ENCODE measurements at places on chromosomes 16 and 17.

- DNase-seq: no peak
Measured at GRCh38 chr17:45309400-45309799, 7.4 kb downstream of the MAP3K14 start.

DNA sequence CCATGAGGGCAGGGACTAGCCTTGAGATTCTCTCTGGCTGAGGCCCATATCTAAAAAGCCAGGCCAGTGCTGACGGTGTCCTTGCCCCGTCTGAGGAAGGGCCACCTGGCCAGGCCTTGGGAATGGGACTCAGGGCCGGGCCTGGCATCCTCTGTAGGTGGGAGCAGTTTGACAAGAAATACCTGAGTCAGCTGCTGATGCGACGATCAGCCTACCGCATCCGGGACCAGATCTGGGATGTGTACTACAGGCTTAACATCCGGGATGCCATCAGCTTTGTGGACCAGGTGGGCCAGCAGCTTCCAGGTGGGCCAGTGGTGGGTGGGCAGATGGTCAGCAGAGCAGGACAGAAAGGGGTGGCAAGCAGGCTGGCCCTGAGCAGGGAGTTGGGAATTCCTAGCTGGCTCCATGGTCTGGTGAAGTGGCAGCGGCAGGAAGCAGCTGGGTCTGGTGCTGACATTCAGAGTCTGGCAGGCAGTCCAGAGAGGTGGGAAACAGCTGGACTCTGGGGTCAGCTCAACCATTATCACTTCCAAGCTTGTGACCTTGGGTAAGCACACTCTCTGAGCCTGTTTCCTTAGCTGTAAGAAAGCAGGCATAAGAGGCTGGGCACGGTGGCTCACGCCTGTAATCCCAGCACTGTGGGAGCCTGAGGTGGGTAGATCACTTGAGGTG, 9.5 kb downstream of the SLC9A5 start:
- no peak for DNase-seq

- no peak for DNase-seq
Measured at GRCh38 chr16:72508191-72508590, 336.2 kb upstream of the PMFBP1 start.

DNA sequence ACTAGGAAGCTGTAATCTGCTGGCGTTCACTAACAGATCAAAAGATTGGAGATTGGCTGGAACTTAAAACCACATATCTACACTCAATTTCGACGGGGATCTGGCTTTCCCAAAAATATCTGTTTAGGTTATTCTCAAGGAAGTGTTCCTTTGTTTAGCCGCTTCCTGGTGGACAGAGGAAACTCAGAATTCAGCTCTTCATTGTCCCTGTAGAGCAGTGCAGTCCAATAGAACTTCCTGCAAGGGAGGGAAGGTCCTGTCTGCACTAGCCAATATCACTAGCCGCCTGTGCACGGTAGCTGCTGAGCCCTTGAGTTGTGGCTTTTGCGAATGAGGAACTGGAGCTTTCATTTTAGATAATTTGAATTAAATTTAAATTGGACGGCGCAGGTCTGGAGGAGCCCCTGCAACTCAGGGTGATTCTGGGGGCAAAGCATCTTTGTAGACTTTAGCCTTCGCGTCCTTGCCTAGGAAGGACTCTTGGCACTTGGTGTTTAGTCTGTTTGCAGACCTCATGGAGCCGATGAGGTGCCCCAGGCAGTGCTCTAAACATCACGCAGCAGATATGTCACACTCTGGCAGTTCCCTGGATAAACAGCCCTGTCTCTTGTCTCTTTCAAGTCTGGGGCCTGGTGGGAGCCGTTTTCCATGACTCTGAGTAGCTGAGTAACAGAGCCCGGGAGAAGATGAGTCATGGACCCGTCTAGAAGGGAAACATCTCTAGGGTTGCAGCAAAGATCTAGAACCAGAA, 122.2 kb downstream of the CCDC182 start:
- peak; percentile 68 for DNase-seq

GRCh38 chr17:19296786-19297778, 59.9 kb downstream of the EPN2 start:
- no peak for DNase-seq

- no peak for DNase-seq
Measured at GRCh38 chr16:55899857-55900256, 24.7 kb upstream of the CES5A start.

- DNase-seq: no peak
Measured at GRCh38 chr17:40517981-40518380, 16.6 kb upstream of the TNS4 start.

DNA sequence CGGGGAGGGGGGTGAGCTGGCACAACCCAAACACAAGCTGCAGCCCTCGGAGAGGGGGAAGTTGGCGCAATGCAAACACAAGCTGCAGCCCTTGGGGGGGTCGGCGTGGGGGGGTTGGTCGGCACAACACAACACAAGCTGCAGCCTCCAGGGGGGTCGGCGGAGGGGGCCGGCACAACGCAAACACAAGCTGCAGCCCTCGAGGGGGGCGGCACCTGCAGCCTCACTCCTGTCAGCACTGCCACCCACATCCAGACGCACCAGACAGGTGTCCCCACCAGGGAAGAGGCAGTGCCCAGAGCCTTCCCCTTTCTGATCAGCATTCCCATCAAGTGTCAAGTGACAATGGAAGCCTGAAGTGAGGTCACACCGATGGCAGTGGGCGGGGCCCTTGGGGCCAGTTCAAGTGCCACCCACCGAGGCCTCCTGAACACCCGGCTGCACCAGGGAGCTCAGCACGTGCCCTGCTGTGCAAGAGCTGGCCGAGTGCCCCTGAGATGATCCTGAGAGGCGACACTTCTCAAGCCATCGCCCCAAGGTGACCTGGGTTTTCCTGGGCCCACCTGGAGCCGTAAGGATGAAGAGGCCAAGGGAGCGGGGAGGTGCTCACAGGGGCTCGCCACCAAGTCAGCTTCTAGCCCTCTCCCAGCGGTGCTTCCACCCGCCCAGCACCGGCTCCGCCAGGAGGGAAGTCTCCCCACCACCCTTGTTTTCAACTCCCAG, 59.3 kb downstream of the KLHDC4 start:
- DNase-seq: no peak

- no peak for DNase-seq
Measured at GRCh38 chr17:82534401-82534812, 14.9 kb downstream of the FOXK2 start.

DNA sequence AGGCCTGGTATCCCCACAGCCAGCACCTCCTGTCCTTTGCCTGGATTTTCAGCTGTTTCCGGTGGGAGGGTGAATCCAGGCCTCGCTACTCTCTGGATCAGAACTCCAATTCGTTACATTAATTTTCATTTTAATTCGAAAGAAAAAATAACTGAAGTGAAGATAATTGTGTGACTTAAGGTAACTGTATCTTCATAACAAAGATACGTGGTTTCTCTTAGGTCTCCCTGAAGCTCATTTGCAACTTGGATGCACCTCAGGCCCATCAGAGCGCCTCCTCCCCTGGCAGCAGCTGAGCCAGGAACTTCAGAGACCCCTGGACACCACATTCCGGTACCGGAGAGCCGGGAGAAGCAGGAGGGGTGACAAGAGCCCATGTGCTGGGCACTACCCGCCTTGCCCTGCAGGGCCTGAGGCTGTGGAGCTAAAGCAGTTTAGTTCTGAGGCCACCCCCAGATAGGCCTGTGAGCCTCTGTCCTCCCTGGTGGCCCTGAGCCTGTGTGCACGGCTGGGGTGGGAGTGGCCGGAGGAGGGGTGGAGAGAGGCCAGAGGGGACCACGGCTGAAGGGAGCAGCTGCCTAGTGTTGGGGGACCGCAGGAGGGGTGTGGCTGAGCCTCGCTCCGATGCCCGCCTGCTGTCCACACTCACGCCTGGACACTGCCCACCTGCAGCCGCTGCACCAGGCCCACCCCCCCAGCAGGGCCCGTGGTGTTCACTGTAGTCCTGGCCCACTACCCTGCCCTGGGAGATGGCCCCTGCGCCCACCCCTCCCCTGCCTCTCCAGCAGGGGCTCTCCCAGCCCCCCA, 11.4 kb upstream of the DUS1L start:
- no peak for DNase-seq

- no peak for DNase-seq
Measured at GRCh38 chr16:3485821-3486505, 9.3 kb downstream of the C16orf90 start.

- no peak for DNase-seq
Measured at GRCh38 chr17:48642059-48642842, 16.1 kb upstream of the HOXB9 start.

GRCh38 chr17:21085707-21086106, 41.1 kb upstream of the DHRS7B start:
- DNase-seq: no peak

DNA sequence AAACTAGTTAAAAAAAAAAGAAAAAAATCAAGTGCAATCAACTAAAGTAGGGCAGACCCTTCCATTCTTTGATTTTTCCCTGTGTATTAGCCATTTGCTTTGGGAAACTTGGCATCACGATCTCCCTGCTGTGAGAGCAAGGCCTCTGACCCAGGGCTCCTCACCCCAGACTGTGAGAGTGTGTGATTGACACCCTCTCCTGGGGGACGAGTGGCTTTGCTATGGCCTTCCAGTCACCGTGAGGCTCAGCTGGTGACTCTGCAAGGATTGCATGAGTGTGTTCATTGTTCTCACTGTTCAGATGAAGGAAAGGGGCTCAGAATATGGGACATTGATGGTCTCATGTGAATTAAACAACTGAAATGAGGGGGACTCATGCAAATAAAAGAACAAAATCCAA, 69.0 kb upstream of the BCAR1 start:
- DNase-seq: peak; percentile 30

DNA sequence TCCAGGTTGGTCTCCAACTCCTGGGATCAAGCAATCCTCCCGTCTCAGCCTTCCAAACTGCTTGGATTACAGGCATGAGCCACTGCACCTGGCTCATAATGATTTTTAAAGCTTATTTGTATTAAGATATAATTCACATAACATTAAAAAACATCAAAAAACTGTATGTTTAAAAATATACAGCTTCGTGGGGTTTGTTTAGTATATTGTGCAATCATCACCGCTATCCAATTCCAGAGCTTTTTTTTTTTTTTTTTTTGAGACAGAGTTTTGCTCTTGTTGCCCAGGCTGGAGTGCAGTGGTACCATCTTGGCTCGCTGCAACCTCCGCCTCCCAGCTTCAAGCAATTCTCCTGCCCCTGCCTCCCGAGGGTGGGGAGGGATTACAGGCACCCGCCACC, 11.0 kb upstream of the SLC25A19 start:
- no peak for DNase-seq

GRCh38 chr16:65576631-65577030, 454.8 kb upstream of the CDH11 start:
- peak; percentile 9 for DNase-seq

DNA sequence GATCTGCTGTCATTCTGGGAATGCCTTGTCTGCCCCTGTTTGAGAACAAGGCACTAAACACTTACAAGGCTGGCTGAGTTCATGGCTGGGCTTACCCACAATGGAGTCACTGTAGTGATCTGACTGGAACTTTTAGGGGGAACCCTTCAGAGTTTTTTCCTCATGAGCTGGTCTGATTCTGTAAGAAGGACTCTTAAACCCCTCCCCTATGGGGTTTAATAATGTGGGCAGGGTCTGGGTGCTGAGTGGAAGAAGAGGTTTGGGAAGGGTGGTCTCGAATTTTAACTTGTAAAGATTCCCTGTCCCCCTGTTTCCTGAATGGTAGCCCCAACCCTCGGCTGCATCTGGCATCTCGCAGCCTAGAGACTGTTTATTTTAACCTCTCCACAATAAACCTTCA, 30.6 kb downstream of the OSBPL7 start:
- no peak for DNase-seq

DNA sequence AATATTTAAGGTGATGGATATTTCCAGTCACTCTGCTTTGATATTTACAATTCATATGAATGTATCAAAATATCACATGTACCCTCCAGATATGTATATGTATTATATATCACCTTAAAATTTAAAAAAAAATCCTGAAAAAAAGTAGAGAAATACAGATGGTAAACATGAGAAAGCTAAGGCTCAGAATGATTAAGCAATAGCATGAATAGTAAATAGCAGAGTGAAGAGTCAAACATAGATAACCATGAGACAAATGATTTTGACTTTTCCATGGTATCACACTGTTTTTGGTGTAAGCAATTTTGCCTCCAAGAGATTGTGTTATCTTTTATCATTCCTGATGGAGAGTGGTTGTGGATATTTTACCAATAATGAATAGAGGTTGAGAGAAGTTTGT, 868.8 kb downstream of the CDH11 start:
- no peak for DNase-seq

GRCh38 chr16:89646906-89647305, 10.6 kb downstream of the CHMP1A start:
- no peak for DNase-seq

DNA sequence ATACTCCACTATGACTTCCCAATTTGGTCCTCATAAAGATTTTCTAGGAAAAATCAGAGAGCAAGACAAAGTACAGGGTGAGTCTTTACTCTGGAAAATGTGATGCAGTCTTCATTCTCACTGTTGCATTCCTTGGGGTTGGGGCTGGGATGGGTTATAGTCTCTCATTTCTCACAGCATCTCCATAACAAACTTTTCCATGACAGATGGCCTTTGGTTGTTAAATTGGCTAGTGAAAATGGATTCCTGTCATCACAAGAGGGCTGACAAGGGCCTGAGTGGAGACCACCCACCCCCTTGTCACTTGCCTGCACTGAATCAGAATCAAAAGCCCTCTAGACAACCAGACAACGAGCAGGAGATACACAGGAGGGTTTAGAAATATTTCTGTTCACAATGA, 174.6 kb downstream of the AATF start:
- no peak for DNase-seq

DNA sequence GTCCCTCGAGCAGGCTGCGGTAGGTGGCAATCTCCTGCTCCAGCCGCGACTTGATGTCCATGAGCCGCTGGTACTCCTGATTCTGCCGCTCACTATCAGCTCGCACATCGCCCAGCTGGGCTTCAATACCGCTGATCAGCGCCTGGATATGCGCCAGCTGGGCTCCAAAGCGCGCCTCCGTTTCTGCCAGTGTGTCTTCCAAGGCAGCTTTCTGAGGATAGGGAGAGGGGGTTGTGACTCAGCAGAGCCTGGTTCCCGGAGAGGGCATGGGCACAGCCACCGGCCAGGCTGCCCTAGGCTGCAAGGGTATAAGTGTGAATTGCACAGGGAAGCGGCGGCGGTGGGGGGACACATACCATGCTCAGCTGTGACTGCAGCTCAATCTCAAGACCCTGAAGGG, 4.3 kb downstream of the KRT19 start:
- DNase-seq: no peak

All from choroid plexus epithelial cell (primary cell).